ENCODE measurements at places on chromosomes 4 and X.

DNA sequence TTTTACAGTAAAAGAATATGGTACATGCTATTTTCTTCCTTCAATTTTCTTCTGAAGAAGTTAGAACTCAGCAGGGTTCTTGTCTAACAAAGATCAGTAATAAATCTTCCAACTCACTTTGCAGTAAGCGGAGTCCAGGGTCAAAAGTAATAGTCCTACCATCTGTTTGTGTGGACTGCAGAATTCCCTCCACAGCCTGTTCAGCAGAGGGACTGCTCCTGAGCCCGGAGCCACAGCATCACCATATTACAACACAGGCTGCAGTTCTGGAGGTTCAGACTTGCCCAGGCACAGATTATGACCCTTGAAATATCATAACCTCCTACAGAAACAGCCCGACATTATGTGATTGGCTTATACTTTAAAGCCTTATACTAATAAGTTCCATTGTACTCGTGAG is 10.3 kb downstream of the FHDC1 start:
- no peak for DNase-seq

- no peak for DNase-seq
Observed at GRCh38 chr4:183478926-183479325, 25.9 kb upstream of the ING2 start.

DNA sequence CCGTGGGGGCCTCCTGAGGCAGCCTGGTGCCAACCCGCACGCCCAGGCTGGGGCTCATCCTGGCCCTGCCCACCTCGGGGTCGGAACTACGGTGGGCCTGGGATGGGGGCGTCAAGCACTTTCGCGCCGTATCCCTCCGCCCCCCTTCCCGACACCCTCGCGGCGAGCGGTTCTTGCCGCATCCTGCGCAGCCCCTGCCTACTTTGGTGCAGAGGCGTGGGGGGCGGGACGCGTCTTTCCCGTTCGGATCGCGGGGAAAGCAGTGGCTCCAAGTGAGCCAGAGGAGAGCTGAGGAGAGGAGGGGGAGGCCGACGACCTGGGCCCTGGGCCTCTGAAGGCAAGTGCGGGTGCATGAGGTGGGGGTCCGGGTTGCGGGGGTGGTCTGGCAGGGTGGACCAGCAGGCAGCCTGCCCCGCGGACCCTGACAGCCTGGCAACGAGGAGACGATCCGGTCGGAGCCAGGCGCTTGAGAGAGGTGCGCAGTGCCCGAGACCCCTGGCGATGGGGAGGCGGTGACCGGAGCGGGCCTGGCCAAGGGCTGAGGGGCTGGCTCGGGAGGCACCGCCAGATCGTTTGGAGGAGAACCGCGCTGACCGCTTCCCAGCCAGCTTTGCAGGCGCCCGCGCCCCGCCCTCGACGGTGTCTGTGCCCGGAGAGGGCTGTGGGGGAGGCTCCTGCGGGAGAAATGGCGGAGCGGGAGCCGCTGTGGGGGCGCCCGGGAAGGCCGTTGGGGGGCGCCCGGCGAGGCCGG is at the start of gene GPRASP2:
Gene GPRASP2 (plus strand): TSS at position 233 of the 751 bp plus-strand sequence. CDS start 2,422 bp downstream, outside the sequence.
- DNase-seq: peak; percentile 67

GRCh38 chr4:71713611-71714203 is 70.2 kb downstream of the GC start:
- DNase-seq: no peak

DNA sequence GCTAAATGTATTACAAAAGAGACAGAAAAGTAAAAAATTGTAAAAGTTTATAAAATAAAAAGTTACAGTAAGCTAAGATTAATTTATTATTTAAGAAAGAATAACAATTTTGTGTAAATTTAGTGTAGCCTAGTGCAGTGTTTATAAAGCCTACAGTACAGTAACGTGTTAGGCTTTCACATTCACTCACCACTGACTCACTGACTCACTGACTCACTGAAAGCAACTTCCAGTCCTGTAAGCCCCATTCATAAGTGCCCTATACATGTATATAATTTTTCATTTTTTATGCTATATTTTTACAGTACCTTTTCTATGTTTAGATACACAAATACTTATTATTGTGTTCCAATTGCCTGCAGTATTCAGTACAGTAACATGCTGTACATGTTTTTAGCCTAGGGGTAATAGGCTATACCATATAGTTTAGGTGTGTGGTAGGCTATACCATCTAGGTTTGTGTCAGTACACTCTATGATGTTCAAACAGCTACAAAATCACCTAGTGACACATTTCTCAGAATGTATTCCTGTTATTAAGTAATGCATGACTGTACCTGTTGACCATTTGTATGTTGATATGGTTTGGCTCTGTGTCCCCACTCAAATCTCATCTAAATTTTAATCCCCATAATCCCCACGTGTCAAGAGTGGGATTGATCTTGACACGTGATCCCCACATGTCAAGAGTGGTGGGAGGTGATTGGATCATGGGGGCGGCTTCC is 57.9 kb downstream of the CFAP299 start:
- DNase-seq: no peak
